Activated CD8-positive, alpha-beta memory T cell treated with anti-CD3 and anti-CD28 coated beads for 48 hours (primary cell): ENCODE measurements at places on chromosomes 2 and 18.

GRCh38 chr2:196598846-196599245 lies 40.7 kb upstream of the CCDC150 start:
- DNase-seq, result no peak

GRCh38 chr2:174939046-174939445 lies 66.1 kb downstream of the CHN1 start:
- no peak for DNase-seq

GRCh38 chr2:58291726-58292438 lies 50.8 kb upstream of the FANCL start:
- DNase-seq, result no peak

GRCh38 chr2:68167186-68167585 lies 9.5 kb downstream of the PNO1 start:
- DNase-seq, result no peak

DNA sequence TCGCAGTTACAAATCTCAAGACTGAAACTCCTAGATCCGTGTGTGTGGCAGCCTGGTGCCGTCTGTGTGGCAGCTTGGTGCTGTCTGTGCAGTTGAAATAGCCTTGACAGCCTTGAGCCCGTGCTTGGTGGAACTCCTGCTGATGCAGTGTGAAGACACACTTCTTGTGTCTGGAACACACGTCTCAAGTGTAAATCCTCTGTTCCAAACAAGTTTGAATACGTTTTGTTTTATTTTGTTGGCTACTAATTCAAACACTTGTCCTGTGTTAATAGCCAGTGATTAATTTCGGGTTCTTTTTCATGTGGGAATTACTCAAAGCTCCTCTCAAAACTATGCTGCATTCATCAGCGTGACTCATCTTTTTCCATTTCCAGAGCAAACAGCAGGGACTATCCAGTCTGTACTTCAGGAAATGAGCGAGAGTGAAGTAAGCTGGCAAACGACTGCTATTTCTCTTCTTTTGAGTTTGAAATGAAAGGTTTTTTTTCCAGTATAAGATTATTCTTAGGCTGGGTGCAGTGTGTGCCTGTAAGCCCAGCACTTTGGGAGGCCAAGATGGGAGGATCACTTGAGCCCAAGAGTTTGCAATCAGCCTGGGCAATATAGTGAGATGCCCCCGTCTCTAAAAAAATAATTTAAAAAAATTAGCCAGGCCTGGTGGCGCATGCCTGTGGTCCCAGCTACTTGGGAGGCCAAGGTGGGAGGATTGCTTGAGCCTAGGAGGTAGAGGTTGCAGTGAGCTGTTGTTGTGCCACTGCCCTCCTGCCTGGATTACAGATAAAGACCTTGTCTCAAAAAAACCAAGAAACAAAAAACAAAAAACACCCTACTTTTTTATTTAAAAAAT lies 152.9 kb downstream of the SPP2 start:
- DNase-seq, result no peak

GRCh38 chr2:127072970-127073369 lies 34.0 kb downstream of the BIN1 start:
- DNase-seq, result no peak

DNA sequence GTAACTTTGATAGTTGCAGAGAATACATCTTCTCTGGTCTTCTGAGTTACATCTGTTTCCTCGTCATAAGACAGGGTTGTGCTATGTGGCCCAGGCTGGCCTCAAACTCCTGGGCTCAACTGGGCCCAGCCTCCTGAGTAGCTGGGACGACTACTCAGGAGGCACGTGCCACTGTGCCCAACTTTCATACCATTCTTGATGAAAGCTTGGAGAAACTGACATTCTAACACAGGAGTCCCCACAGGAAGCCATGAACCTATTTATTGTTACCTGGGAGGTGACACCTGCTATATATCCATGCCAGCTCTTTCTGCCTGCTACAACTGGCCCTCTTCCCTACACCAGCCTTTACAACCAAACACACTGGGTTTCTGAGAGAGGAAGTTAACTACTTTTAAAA lies 19.1 kb downstream of the EIF2AK3 start:
- no peak for DNase-seq

- no peak for DNase-seq
These were observed 108.0 kb upstream of the HAAO start for GRCh38 chr2:42900289-42900891.

- no peak for DNase-seq
These were observed 41.1 kb downstream of the MARCO start for GRCh38 chr2:118983133-118983532.

- no peak for DNase-seq
These were observed 523.6 kb downstream of the PID1 start for GRCh38 chr2:228747483-228747882.

DNA sequence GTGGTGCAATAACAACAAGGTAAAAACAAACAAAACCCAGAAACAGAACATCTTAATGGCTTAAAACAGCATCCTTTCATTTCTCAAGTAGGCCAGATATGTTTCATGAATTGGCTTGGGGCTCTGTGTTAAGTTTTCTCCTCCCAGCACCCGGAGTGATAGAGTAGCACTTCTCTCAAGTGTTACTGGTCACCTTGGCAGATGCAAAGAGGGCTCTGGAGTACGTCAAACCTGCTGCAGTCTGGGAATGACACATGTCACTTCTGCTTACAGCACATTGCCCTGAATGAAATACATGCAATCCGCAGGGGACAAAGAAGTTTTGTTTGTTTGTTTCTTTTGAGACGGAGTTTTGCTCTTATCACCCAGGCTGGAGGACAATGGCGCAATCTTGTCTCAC lies 639.3 kb downstream of the CNTNAP5 start:
- DNase-seq, result no peak

DNA sequence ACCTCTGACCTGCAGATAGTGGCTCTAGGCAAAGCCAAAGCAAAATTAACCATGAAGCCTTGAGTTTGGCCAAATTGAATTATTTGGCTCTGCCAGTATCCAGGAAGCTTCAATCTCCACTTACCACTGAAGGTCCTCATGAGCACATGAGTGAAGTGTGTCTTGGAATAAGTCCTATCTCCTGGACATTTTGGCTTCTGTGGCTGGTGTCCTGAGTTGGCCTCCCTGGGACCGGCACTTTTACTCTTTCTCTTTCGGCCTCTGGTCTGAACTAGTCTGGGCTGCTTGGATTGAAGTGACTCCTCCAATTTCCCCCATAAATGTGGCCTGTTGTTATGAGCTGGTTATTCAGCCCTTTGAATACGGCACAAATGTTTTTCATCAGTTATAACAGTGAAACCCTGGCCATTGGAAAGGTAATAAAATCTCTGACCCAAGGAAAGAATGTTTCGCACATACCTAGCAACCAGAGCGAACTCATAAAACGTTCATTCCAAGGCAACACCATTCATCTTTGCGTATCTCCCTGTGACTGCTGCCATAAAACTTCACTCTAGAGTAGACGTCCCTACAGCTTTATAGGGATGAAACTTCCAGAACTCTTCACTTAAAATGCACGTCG lies 216.4 kb downstream of the LPIN1 start:
- DNase-seq, result no peak

- DNase-seq, result no peak
These were observed 15.8 kb downstream of the CCDC74A start for GRCh38 chr2:131543385-131543891.

- no peak for DNase-seq
These were observed 1195.7 kb upstream of the ZEB2 start for GRCh38 chr2:145715601-145716000.

DNA sequence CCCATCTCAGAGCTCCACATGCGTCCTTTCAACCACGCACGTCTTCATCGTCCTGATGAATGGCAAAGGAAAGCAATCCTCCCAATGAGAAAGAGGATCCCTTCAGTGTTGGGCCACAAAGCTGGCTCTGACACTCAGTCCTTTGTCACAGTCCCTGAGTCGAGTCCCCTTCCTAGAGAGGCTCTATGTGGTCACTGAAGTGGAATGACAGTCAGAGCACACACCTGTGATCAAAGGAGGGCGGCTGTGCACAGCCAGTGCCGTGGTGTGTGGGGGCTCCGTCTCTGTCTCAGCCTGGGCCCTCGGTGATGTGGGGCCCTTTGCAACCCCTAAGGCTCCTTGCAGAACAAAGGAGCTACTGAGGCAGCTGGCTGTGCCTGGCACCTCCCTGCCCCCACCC lies 157.3 kb upstream of the APCDD1 start:
- no peak for DNase-seq

DNA sequence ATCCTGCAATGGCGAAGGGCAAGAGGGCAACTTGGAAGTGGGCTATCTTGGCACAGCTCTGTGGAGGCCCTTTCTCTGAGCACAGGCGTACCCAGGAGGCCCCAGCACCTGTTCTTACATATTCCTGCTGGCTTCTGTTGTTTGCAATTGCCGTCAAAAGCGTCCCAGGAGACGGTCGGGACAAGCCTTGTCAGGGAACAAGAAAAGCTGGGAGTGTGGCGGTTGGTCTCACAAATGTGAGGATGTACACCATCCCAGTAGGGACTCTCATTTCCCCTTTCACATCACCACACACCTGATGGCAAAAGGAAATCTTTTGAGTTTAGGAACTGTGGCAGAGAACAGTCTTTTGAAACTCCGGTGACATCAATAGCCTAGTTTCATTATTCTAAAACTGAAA lies 94.7 kb upstream of the EFEMP1 start:
- DNase-seq, result no peak

- no peak for DNase-seq
These were observed 386.7 kb upstream of the ATP5MC3 start for GRCh38 chr2:175568109-175568730.

- DNase-seq, result no peak
These were observed 4.8 kb upstream of the ACVR1 start for GRCh38 chr2:157880927-157881326.

- no peak for DNase-seq
These were observed 1080.7 kb upstream of the CELF4 start for GRCh38 chr18:38646296-38646695.

- no peak for DNase-seq
These were observed 85.7 kb downstream of the INHBB start for GRCh38 chr2:120431386-120432292.

GRCh38 chr2:62596061-62596921 lies 90.3 kb upstream of the TMEM17 start:
- no peak for DNase-seq
